Central memory CD4-positive, alpha-beta T cell (primary cell): ENCODE measurements at places on chromosomes 12 and 14.

GRCh38 chr12:51907083-51907855, at the start of gene ACVRL1:
ACVRL1 (plus strand) TSS chr12:51907504; CDS start chr12:51912475, 4,971 bp downstream.
- DNase-seq = no peak

DNA sequence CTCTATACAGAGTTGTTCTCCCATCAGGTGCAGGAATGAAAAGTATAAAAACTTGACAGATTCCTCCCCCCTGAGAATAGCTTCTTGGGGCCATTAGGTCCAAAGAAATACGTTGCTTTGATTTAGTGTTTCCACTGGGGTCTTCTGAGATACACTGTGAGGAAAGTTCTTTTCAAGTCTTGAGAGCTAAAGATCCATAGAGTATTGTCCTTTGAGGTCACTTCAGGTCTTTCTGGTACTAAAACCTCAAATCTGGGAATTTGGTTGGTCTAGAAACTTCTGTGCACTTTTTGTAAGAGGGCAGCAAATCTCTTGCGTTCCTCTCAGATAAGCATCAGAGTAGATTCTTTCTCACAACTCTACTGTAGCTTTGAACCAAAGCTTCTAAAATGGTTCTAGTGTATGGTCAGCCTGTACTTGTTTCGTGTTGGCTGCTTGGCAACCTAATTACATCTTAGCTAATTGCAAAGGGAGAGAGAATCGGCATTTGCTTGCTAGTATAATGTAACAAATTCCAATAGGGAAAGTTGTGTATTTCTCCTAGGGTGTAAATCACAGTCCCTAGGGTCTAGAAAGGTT, 10.0 kb downstream of the SRSF5 start:
- no peak for DNase-seq

DNA sequence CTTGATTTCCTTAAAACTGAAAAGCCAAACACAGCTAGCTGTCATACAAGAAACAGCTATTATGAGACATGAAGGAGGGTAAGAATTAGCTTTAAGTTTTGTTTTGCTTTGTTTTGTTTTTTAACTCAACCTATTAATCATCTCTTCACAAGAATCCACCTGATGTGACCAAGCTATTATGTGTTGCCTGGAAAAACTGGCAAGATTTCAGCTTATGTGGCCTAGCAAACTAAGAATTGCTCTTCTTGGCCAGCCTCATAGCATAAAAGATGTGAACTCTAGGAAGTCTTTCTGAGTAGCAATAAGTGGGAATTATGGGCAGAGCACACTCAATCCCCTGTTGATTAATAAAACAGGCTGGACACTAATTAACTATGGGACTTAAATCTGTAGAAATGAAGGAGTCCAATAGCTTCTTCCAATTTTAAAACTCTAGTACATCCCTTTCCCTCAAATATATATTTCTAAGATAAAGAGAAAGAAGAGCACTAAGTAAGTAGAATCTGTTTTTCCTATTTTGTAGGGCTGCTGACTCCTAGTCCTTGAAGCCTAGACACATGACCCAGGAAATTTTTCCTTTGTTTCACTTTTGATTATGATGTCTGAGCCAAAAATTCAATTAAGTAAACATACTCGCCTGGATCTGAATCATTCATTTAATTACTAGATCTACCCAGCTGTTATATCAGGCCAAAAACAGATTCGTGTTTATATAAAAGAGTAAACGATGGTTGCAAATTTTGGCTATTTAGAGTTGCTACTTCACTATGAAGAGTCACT, 75.7 kb downstream of the GTF2A1 start:
- no peak for DNase-seq

GRCh38 chr14:94340533-94340932, 17.4 kb upstream of the SERPINA6 start:
- DNase-seq = no peak

DNA sequence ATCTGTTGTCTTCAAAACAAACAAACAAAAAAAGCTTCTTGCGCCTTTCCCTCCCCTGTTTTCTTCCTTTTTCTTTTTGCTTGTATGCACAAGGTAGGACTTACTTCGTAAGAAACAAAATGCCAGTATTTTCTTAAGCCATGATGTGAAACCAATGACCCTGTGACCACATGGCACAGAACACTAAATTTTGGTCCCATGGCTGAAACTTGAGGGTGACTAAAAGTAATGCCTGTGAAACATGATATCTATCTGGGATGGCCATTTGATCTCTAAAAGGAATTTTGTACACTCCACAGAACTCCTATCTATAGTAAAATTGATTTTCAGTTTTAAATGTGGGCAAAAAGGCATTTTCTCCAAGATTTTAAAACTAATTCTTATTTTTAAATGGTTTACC, 63.6 kb downstream of the PAPOLA start:
- no peak for DNase-seq

GRCh38 chr12:125689576-125690410, 624.6 kb downstream of the AACS start:
- no peak for DNase-seq
